Activated CD4-positive, alpha-beta T cell treated with anti-CD3 and anti-CD28 coated beads for 36 hours (primary cell): ENCODE measurements at places on chromosomes 13 and 19. TPM values are rescaled to one million over a fixed set of nuclear protein-coding genes. Genes with fewer than 3 reads are reported as not detected.
A peak's percentile ranks its signal among the peaks of the same experiment; 100 is the strongest.

GRCh38 chr13:33250609-33251008 lies 34.9 kb downstream of the STARD13 start:
- no peaks in the 10 kb centered on the region for H3K36me3 ChIP-seq
- H3K4me3 ChIP-seq: no peak overlapping the region
- no peak for DNase-seq

Gene ZFR2
- 0.23 TPM for total RNA-seq

GRCh38 chr13:23796551-23796950 lies 92.6 kb downstream of the MIPEP start:
- no peaks in the 10 kb centered on the region for H3K27me3 ChIP-seq
- H3K4me1 ChIP-seq: peaks cover 42% of the 10 kb centered on the region
- no peak overlapping the region for H3K27ac ChIP-seq
- H3K4me3 ChIP-seq: no peak overlapping the region
- DNase-seq: no peak
- H3K36me3 ChIP-seq: peaks cover 26% of the 10 kb centered on the region

DNA sequence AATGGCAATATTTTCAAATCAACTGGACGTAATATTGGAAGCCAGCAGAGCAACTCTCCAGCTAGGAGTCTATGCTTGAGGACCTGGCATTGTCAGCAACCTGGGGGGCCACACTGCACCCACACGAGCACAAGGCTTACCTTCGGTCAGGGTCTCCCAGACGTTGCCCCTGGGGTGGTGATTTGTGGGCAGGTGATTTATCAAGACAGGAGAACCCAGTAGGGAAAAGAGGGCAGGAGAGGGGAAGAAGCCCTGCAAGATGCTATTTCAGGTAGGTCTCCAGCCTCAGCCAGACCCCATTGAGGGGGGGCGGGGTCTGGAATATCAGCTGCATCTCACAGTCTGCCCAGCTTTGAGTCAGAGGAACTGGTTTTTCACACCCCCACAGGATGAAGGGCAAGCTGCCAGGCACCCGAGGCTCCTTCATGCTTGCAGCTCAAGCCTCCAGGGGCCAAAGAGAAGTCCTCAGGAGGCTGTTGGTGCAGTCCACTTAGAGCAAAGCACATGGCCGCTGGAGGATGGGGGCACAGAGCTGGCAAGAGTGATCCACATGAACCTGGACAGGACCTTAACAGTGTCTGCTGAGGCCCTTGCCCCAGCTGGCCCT lies 80.9 kb upstream of the UQCRFS1 start:
- DNase-seq: no peak
- no peak overlapping the region for H3K4me3 ChIP-seq
- H3K27ac ChIP-seq: no peak overlapping the region
- peaks cover 12% of the 10 kb centered on the region for H3K27me3 ChIP-seq
- H3K4me1 ChIP-seq: peaks cover 2% of the 10 kb centered on the region

Gene GPC6
- not detected for total RNA-seq

DNA sequence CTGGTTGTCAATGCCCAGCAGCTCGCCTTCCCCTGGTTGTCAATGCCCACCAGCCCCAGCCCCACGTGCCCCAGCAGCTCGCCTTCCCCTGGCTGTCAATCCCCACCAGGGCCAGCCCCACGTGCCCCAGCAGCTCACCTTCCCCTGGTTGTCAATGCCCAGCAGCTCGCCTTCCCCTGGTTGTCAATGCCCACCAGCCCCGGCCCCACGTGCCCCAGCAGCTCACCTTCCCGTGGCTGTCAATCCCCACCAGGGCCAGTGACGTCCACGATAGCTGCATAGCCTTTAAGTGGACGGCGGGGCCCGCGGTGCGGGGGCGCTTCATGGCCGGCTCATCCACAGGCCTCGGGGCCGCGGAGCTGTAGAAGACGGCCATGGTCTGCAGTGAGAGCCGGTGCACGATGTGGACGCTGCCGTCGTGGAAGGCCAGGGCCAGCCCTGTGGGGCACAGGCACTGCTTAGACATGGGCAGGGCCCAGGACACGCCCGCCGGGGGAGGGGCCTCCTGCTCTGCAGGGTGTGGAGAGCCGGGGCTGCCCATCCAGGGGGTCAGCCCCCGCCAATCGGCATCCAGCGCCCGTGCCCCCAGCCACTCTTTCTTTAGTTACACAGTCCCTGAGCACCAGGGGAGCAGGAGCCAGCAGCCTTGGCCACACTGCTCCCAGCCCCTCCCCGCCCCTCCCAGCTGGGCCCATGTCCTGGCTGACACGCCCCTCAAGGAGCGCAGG lies 13.1 kb downstream of the MED16 start:
- H3K4me1 ChIP-seq: no peaks in the 10 kb centered on the region
- DNase-seq: no peak
- peaks cover 15% of the 10 kb centered on the region for H3K36me3 ChIP-seq
- no peak overlapping the region for H3K27ac ChIP-seq
- H3K27me3 ChIP-seq: no peaks in the 10 kb centered on the region

Gene IZUMO2
- not detected for total RNA-seq

GRCh38 chr13:40269086-40269485 lies 397.4 kb downstream of the FOXO1 start:
- no peaks in the 10 kb centered on the region for H3K36me3 ChIP-seq
- no peak for DNase-seq
- no peak overlapping the region for H3K27ac ChIP-seq

Gene IGFLR1
- total RNA-seq: 80.2 TPM

Gene ABCA7
- total RNA-seq: 14.4 TPM

DNA sequence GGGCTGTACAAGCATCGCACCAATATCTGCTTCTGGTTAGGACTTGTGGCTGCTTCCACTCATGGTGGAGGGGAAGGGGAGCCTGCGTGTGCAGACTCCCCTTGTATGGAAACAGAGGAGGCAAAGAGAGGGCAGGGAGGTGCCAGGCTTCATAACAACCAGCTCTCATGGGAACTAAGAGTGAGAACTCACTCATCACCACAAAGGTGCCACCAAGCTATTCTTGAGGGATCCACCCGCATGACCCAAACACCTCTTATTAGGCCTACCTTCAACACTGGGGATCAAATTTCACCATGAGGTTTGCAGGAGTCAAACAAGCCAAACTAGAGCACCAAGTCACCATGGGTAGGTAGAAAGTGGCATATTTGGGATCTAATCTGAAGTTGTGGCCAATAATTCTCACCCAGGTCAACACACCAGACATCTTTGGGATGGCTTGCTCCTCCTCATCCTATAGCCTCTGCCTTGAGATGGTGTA lies 46.4 kb downstream of the RUBCNL start:
- peaks cover 2% of the 10 kb centered on the region for H3K27me3 ChIP-seq
- peak overlapping the region; percentile 67 for H3K4me3 ChIP-seq
- H3K27ac ChIP-seq: peak overlapping the region; percentile 95
- peaks cover 11% of the 10 kb centered on the region for H3K36me3 ChIP-seq
- peaks cover 45% of the 10 kb centered on the region for H3K4me1 ChIP-seq
- no peak for DNase-seq

- DNase-seq: no peak
- peak overlapping the region; percentile 25 for H3K27ac ChIP-seq
- no peaks in the 10 kb centered on the region for H3K27me3 ChIP-seq
- peaks cover 91% of the 10 kb centered on the region for H3K4me1 ChIP-seq
Observed at GRCh38 chr19:18503337-18503970, 18.4 kb downstream of the ELL start.

GRCh38 chr19:56842412-56842811 lies 1.9 kb upstream of the PEG3 start:
- H3K36me3 ChIP-seq: peaks cover 18% of the 10 kb centered on the region
- no peak for DNase-seq
- no peak overlapping the region for H3K27ac ChIP-seq
- no peak overlapping the region for H3K4me3 ChIP-seq
- no peaks in the 10 kb centered on the region for H3K4me1 ChIP-seq

Gene FOXA3
- 0.62 TPM for total RNA-seq

Gene MBD3L3
- not detected for total RNA-seq

- no peak overlapping the region for H3K27ac ChIP-seq
- H3K4me1 ChIP-seq: peaks cover 3% of the 10 kb centered on the region
- H3K27me3 ChIP-seq: peaks cover 4% of the 10 kb centered on the region
- no peaks in the 10 kb centered on the region for H3K36me3 ChIP-seq
- no peak for DNase-seq
- H3K4me3 ChIP-seq: no peak overlapping the region
Observed at GRCh38 chr13:43546816-43547215, 240.0 kb downstream of the ENOX1 start.

Gene TMEM59L
- not detected for total RNA-seq

DNA sequence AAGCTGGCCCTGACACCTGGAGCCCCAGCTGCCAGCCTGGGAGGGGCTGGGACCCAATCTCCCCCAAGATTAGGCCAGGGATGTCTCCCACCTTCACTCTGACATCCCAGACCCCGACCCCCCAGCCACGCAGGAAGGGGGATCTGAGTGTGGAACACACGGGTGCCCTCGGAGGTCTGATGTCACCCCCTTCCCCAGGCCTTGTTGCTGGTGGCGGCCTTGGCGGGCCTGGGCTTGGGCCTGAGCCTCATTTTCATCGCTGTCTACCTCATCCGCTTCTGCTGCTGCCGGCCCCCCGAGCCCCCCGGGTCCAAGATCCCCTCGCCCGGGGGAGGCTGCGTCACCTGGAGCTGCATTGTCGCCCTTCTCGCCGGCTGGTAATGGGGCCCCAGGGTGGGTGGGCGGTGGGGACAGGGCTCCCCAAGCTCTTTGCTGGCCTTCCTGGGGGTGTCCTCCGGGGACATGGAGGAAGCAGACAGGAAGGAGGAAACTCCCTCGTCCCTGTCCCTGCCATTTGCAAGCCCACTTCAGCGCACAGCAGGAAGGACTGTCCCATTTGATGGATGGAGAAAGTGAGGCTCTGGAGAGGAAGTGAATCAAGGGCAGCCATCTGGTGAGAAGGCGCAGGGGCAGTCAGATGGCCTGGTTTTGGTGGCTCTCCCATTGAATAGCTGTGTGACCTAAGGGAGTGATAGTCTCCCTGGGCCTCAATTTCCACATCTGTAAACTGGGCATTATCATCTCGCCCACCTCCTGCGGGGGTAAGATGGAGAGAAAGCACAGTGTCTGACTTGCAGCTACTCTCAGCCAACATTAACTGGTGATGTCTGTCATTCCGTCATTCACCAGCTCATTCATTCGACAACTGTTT lies 3.9 kb downstream of the TTYH1 start:
- no peaks in the 10 kb centered on the region for H3K36me3 ChIP-seq
- peaks cover 15% of the 10 kb centered on the region for H3K4me1 ChIP-seq
- H3K27ac ChIP-seq: no peak overlapping the region
- DNase-seq: no peak
- no peak overlapping the region for H3K4me3 ChIP-seq

GRCh38 chr13:99876651-99877050 lies 94.9 kb downstream of the ZIC5 start:
- H3K4me3 ChIP-seq: no peak overlapping the region

GRCh38 chr19:10604460-10604980 lies 17.4 kb upstream of the AP1M2 start:
- peak; percentile 26 for DNase-seq
- H3K27me3 ChIP-seq: no peaks in the 10 kb centered on the region
- peak overlapping the region; percentile 99 for H3K27ac ChIP-seq
- H3K4me3 ChIP-seq: peak overlapping the region; percentile 95

Gene ZNF101
- total RNA-seq: 63.9 TPM

GRCh38 chr13:99828123-99828522 lies 143.4 kb downstream of the ZIC5 start:
- no peaks in the 10 kb centered on the region for H3K36me3 ChIP-seq
- H3K27me3 ChIP-seq: no peaks in the 10 kb centered on the region
- H3K27ac ChIP-seq: no peak overlapping the region
- DNase-seq: no peak
- no peak overlapping the region for H3K4me3 ChIP-seq

- no peaks in the 10 kb centered on the region for H3K4me1 ChIP-seq
- H3K27ac ChIP-seq: no peak overlapping the region
- H3K36me3 ChIP-seq: no peaks in the 10 kb centered on the region
- no peaks in the 10 kb centered on the region for H3K27me3 ChIP-seq
- H3K4me3 ChIP-seq: no peak overlapping the region
- peak; percentile 63 for DNase-seq
Observed at GRCh38 chr19:44576843-44577565, 36.4 kb upstream of the IGSF23 start.

GRCh38 chr19:11007962-11008532 lies 47.2 kb downstream of the SMARCA4 start:
- H3K4me1 ChIP-seq: no peaks in the 10 kb centered on the region
- H3K36me3 ChIP-seq: peaks cover 49% of the 10 kb centered on the region
- no peak overlapping the region for H3K4me3 ChIP-seq
- no peaks in the 10 kb centered on the region for H3K27me3 ChIP-seq
- no peak for DNase-seq
- H3K27ac ChIP-seq: no peak overlapping the region

- H3K4me1 ChIP-seq: no peaks in the 10 kb centered on the region
- DNase-seq: peak; percentile 63
- no peaks in the 10 kb centered on the region for H3K36me3 ChIP-seq
- H3K27me3 ChIP-seq: peaks cover 13% of the 10 kb centered on the region
- H3K27ac ChIP-seq: no peak overlapping the region
Observed at GRCh38 chr19:3234800-3235199, 10.3 kb downstream of the CELF5 start.

GRCh38 chr13:100957741-100958140 lies 283.1 kb upstream of the TMTC4 start:
- no peak overlapping the region for H3K4me3 ChIP-seq
- H3K36me3 ChIP-seq: no peaks in the 10 kb centered on the region
- no peaks in the 10 kb centered on the region for H3K4me1 ChIP-seq
- no peak overlapping the region for H3K27ac ChIP-seq

DNA sequence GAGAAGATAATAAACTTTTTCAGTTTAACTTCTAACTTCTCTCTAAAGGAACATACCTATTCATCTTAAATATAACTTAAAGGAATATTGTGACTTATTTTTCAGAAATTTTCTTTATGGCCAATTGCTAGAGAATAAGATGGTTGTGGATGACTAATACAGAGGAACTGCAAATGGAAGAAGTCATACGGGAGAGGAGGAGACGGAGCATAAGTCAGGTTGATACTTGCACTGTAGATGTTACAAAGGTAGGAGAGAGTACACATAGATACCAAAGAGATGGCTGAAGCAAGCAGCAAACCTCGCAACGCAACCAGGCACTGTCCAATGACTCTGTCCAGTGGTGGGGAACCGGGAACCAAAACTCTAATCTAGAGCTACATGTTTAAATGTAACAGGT lies 963.4 kb downstream of the PCDH9 start:
- H3K4me1 ChIP-seq: no peaks in the 10 kb centered on the region
- no peaks in the 10 kb centered on the region for H3K36me3 ChIP-seq
- DNase-seq: no peak
- no peak overlapping the region for H3K27ac ChIP-seq
- no peaks in the 10 kb centered on the region for H3K27me3 ChIP-seq
- no peak overlapping the region for H3K4me3 ChIP-seq

- H3K4me3 ChIP-seq: peak overlapping the region; percentile 36
- no peaks in the 10 kb centered on the region for H3K36me3 ChIP-seq
- no peaks in the 10 kb centered on the region for H3K27me3 ChIP-seq
- H3K4me1 ChIP-seq: peaks cover 34% of the 10 kb centered on the region
- peak; percentile 35 for DNase-seq
Observed at GRCh38 chr19:3369337-3370213, 3.2 kb downstream of the NFIC start.

DNA sequence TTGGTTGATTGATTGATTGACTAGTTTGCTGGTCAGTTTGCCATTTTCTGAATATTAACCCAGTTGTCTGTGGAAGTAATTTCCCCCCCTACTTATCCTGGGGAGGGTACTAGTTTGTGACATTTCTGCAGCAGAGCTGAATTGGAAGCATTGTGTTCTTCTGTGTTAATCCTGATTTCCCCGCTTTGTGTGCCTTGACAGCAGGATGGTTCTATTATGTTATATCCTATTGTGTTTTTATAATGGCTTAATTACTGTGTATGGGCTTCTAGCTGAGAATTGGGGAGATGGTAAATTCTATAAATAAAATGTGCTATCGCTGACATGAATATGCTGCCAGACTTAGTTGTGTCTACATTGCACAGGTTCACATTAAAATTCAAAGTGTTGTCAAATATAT lies 499.7 kb downstream of the COG6 start:
- H3K27ac ChIP-seq: no peak overlapping the region
- peaks cover 33% of the 10 kb centered on the region for H3K4me1 ChIP-seq
- no peak for DNase-seq
- no peaks in the 10 kb centered on the region for H3K27me3 ChIP-seq
- no peak overlapping the region for H3K4me3 ChIP-seq
